ENCODE measurements at places on chromosomes 11 and 22.

- no peak for DNase-seq
These were observed 34.1 kb upstream of the PARVB start for GRCh38 chr22:43990044-43990443.

DNA sequence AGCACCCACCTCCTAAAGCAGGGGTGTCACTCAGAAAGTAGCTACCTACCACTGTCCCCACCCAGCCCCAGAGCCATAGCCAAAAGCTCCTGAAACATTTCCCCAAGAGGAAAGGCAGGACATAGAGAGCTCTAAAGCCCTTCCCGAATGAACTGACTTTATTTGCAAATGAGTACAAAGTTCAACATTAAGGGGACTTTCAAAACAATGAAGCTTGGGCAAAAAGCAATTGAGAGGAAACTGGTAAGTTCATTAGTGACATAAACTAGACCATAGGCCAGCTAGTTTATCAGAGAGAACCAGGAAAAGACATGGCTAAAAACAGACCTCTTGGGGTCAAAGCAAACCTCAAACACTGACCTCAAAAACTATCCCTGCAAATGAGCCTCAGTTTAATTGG is 72.7 kb downstream of the IGLL5 start:
- DNase-seq: no peak

DNA sequence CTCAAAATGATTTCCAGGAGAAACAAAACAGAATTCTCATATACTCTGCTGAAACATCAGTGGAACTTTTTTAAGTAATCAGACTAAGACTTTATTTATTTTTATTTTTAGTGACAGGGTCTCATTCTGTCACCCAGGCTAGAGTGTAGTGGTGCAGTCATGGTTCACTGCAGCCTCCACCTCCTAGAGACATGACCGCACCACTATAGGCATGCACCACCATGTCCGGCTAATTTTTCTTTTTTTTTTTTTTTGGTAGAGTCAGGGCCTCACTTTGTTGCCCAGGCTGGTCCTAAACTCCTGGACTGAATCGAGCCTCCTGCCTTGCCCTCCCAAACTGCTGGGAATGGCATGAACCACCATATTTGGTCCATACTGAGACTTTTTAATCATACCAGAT is 42.9 kb downstream of the PRDM10 start:
- no peak for DNase-seq

DNA sequence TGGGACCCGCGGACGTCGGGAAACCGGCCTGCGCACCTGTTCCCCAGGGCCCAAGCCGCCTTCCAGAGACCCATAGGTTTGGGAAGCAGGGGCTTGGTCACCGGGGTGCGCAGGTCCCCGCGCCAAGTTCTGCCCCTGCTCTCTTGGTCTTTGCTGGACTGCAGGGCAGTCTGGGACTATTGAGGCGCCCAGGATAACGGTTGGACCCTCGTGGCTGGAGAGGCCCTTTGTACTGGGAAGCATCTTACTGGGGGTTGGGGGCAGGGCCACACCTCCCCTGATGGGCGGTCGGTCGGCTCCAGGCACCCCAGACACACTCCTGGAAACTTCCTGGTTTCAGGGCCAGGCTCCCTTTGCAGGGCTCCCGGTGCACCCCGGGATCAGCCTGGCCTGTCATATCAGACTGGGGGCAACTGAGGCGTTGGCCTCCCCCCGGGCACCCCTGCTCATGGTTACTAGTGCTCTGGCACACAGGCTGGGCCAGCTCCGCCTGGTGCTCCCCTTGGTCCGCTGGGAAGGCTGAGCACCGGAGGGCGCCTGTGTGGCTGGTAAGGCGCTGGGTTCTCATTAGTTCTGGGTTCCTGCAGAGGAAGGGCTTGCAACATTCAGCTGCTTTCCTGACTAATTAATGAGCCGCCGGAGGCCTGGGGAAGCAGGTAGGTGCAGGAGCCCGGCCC is 1250.5 kb downstream of the BRD1 start:
- DNase-seq: no peak

GRCh38 chr11:57421066-57421465 is 5.9 kb downstream of the SLC43A3 start:
- DNase-seq: no peak

All from stimulated activated CD8-positive, alpha-beta memory T cell treated with anti-CD3 and anti-CD28 coated beads, Interleukin-15, amount 100 ng/mL, for 24 hours (primary cell).